GM06990 (cell line): ENCODE measurements at places on chromosomes 6 and 20.

DNA sequence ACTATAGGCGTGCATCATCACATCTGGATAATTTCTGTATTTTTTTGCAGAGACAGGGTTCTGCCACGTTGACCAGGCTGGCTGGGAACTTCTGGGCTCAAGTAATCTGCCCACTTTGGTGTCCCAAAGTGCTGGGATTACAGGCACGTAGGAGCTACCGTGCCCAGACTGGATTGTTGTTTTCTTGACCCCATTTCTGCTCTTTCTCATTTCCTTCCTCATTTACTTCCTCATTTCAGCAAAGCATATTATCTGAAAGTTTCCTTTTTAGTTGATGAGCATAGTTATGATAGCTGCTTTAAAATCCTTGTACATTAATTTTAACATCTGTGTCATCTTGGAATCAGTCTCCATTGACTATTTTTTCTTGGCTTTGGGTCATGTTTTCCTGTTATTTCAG is 301.0 kb upstream of the RUNX2 start:
- DNase-seq, result no peak

DNA sequence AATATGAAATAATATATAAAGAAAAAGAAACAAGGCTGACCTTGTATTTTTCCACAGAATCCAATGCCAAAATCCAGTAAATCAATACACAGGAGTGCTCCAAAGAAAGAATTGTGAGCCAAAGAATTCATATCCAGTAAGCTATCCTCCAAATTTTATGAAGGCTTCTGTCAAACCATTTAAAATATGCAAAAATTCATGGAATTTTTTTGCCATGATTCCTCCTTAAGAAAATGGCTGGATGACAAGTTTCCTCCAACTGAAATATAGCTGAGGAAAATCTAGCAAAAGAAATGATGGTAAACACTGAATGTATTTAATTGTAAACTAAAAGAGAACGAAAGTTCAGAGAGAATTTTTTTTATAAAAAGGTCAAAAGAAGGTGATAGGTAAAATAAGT is 290.3 kb downstream of the UBE3D start:
- DNase-seq, result no peak

GRCh38 chr20:58695084-58695722 is 2.6 kb downstream of the NPEPL1 start:
- no peak for DNase-seq

GRCh38 chr6:44386364-44386928 is 1.1 kb upstream of the CDC5L start:
- DNase-seq, result no peak

DNA sequence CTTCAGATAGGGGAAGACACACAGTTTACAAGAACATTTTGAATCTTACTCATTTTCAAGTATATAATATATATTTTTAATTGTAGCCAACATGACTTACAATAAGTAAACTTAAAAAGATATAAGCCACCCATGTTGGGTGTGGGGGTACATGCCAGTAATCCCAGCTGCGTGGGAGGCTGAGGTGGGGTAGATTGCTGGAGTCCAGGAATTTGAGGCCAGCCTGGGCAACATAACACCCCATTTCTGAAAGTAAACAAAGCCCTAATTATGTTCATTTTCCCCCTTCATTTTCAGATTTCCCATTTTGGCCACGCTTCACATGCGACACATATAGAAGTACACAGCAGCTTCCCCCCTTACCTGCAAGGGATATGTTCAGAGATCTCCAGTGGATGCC is 30.5 kb downstream of the SERPINB6 start:
- no peak for DNase-seq

- DNase-seq, result no peak
Measured at GRCh38 chr20:50813101-50813643, 18.3 kb downstream of the BCAS4 start.

DNA sequence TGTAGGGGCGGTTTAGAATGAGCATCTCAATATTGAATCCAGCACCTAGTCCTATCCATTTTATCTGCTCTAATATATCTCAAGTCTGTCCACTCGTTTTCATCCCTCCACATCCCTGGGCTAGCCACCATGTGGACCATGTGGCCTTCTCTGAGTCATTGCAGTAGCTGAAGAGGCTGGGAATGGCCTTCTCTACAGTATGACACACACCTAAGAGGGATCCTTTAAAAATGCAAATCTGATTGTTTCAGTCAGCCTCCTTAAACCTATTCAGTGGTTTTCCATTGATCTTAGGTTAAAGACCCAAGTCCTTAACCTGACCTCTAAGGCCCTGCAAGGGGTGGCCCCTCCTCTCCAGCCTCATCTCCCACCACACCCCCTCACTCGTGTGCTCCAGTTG is 9.4 kb downstream of the RING1 start:
- no peak for DNase-seq

DNA sequence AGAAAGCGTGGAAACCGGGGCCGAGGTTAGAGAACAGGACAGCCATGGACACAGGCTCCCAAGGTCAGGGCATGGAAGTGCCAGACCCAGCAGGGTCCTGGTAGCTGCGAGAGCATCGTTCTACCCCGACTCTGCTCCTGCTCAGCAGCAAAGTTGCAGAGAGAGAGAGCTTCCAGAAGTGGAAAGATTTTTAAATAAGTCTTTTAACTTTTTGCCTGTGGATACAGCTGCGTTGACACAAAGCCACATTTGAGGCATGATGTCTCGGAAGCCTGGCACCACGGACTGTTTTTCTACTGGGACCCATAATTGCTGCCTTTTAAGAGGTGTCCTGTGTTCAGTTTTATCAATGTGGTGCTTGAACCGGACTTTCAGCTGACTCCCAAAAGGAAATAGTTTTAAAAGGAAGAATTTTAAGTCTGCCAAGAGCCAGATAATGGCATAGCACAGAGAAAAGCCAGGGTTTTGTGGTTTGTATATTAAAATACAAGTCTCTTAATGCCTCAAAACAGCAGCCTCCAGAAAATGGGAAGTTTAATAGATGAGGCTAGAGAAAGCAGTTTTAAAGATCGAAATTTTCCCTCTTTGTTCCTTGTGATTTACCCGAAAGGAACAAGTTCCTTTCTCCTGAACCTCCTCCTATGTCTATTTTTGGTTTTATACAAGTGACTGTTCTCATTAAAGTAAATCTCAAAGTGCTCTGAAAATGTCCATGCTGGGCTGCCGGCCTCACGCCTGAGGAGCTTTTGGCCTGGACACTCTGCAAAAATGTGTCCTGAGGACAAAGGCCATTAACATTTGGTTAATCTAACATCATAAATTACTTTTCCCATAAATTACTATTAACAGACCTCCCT is 91.5 kb downstream of the RIN2 start:
- no peak for DNase-seq

- DNase-seq, result no peak
Measured at GRCh38 chr6:16979677-16980370, 122.0 kb upstream of the STMND1 start.

DNA sequence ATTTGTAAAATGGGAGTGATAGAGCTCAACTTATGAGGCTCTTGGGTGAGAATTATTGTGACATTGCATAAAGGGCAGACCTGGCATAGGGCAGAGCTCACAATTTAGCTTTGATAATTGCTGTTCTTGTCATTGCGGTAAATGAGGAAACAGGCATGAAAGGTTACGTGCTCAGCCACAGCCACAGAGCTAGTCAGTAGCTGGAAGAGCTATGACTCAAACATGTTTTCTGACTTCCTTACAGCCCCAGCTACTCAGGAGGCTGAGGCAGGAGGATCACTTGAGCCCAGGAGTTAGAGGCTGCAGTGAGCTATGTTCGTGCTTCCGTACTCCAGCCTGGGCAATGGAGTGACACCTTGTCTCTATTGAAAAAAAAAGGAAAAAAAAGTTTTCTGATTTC is 3.5 kb upstream of the GHRH start:
- peak; percentile 33 for DNase-seq

DNA sequence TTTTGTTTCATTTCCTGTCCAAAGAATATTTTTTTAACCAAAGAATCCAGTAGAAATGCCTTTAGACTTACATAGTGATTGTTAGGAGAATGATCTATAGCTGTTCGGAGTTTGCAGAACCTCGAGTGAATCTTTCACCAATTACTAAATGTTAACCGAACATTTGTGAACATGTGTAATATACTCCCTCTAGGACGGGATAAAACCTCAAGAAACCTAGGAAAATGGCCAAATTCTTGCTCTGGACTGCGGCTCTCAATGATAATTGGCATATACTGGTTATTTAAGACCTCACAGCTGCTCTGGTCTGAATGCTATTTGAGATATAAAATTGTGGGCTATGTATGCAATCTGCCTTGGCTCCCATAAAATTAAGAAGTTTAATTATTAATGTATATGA is 137.1 kb downstream of the PACRG start:
- no peak for DNase-seq

- DNase-seq, result no peak
Measured at GRCh38 chr6:11236915-11237314, 4.4 kb upstream of the NEDD9 start.

- DNase-seq, result no peak
Measured at GRCh38 chr20:24663496-24663895, 194.1 kb downstream of the SYNDIG1 start.

GRCh38 chr6:169960003-169960344 is 208.6 kb downstream of the ERMARD start:
- DNase-seq, result no peak

- DNase-seq, result no peak
Measured at GRCh38 chr6:138588805-138589434, 89.6 kb upstream of the NHSL1 start.

GRCh38 chr20:11912013-11912658 is 5.6 kb upstream of the BTBD3 start:
- DNase-seq, result no peak

GRCh38 chr6:164142322-164142721 is 727.8 kb downstream of the QKI start:
- DNase-seq, result no peak

GRCh38 chr6:149464411-149464810 is 20.4 kb downstream of the ZC3H12D start:
- DNase-seq, result no peak

GRCh38 chr6:34829137-34829536 is 37.3 kb downstream of the BLTP3A start:
- no peak for DNase-seq

- DNase-seq, result no peak
Measured at GRCh38 chr6:11525468-11526155, 11.9 kb upstream of the TMEM170B start.

- peak; percentile 54 for DNase-seq
Measured at GRCh38 chr6:137705160-137706082, 161.6 kb upstream of the TNFAIP3 start.

DNA sequence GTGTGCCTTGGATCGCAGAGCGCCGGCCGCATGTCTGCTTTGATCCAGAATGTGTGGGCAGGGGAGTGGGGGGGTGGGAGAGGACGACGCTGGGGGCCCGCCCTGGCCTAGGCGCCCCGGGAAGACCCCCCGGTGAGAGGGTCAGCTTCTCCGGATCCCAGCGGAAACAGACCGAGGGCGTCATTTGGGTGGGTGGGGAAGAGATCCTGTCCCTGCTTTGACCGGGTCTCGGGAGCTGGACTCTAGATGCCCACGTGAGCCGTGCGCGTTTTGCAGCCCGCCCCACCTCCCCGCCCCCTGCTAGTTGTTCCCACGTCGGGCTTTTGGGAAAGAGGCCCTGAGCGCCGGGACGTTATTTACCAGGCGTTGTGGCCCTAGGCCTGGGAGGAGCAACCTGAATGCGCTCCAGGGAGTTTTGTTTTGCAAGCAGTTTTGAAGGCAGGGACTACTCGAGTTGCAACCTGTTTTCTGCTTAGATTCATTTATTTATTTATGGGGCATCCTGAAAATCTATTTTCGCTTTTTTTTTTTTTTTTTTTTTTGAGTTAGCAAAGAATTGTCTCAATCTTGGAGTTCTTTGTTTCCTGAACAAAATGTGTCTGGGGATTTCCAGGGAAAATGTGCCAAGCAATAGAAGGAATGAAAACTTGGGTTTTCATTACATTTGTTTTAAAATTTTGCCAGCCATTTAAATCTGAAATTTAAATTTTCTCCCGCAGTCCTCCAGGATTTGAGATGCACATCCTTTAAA is 1.6 kb downstream of the DSP start:
- no peak for DNase-seq

DNA sequence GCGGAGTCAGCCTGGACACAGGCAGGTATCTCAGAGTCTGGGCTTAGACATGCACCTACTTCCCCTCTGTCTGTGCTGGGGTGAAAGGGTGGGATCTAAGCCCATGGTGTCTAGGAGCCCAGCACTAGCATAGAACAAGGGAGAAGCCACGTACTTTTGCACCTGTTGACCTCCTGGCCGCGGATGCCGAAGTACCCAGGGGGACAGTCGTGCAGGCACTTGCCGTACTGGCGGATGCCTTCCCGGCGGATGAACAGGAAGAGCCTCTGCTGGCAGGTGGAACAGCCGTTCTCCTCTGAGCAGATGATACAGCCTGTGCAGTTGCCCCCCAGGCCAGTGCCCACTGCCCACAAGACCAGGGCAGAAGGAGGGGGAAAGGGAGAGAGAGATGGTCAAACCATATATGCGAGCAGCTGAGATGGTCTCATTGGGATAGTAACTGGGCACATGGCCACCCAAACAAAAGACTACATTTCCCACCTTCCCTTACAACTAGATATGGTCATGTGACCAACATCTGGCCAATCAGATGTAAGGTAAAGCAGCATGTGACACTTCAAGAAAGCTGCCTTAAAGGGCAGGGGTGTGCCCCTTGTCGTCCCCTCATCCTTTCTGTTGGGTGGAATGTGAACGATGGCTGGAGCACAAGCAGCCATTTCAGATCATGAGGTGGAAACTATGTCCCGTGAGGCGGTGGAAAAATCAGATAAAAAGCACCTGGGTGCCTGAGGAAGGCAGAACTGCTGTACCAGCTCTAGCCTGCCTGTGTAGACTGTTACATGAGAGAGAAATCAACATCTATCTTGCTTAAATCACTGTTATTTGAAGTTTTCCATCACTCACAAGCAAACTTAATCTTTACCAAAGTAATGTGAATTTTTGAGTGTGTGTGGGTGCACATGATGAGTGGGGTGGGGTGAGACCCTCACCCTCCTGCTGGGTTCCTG is 34.0 kb downstream of the RSPO4 start:
- DNase-seq, result peak; percentile 26

DNA sequence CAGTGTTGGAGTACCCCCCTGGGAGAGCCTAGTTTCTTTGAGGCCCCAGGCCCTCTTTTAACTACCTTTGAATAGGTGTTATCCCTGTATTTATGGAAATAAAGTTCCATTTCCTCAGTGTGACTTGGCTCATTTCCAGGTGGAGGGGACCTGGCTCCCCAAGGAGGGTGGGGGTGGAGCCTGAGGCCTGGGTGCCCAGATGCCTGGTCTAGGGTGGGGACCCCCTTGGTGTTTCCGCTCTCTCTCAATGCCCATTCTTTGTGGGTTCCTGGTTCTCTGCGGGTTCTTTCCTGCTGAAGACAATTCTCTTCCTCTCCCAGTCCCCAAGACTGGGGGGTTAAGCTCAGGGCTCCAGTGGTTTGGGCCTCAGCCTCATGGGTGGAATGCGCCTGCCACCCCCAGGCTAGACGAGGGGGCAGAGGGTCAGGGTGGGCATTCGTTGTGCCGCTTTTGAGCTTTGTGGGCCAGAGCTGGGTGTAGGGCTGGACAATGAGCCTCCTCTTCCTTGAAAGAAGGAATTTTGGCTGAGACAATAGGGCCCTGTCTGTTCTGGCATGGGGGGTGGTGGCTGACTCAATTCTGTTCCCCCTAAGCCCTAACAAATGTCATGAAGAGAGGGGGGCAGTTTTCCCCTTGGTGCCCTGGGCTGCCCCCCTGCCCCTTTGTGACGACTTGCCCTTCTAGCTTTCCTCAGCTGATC is 686 bp upstream of the EGFL8 start:
- DNase-seq, result no peak

GRCh38 chr20:47540443-47541354 is 39.0 kb downstream of the NCOA3 start:
- no peak for DNase-seq

GRCh38 chr6:131250122-131250521 is 114.9 kb downstream of the AKAP7 start:
- DNase-seq, result peak; percentile 25

- no peak for DNase-seq
Measured at GRCh38 chr6:157880534-157880933, 57.5 kb downstream of the SNX9 start.
